ENCODE measurements at places on chromosomes 6 and 20.

DNA sequence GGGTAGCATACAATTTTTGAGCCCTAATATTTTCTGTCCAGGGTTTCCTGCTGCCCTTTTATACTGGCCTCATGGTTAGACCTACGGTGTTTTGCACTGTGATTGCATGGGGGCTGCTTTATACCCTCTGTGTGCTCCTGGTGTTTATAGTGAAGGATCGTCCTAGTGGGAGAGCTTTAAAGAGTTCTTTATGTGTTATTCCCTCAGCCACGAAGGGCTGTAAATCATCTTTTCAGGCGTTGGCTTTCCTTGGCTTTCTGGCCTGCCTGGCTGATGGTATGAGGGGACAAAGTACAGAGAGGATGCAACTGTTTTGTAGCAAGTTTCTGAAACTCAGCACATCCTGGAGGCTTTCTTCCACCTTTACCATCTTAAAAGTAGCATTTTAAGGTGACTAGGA is 464.3 kb downstream of the EPM2A start:
- no peak for DNase-seq

DNA sequence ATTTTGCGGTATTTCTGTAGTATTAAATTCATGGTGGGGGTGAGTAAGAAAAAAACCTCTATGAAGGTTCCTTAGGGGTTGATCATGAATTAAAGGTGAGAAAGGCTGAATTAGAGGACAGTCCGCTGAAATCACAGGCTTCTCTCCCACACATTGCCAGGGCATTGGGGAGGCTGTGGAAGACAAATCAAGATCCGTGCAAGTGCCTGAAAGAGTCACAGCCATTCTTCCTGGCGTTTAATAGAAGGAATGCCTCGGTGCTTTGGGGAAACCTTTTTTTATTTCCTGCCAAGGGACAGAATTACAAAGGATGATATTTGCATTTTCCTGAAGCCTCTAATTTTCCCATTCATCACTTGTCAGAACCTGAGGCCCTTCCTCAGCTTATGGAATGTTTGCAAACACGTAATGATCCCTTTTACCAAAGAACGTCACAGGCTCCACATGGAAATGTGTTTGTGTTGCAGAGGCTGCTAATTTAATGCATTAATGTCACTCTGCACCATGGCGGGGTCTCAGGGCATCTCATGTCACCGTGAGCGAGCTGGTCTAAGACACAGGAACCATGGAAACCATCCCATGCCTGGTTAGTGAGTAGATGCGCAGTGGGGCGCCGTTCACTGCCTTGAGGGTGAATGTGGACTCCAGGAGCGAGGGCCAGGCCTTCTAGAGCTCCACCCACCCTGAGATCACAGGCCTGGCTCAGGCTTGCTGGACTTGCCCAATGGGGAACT is 185.9 kb upstream of the SULF2 start:
- DNase-seq: no peak

- no peak for DNase-seq
These were observed 41.3 kb downstream of the RSPH3 start for GRCh38 chr6:158958504-158959386.

GRCh38 chr6:37638414-37639341 is 59.0 kb downstream of the MDGA1 start:
- no peak for DNase-seq

DNA sequence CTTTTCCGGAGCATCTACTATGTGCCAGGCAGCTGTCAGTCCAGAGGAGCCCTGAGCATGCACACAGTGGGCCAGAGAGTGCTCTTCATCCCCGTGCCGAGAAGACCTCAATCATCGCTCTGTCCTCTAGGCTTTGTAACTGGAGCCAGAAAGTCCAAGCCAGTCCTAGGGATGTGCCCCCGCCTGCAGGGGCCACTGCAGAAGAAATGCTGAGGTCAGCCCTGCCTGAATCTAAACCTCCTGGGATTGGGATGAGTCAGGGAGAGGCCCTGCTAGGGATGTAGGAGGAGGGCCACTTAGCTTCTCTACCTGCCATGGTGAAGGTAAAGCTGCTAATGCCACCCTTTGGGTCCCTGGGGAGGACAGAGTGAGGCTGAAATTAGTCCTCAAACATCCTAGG is 146.8 kb downstream of the CDC5L start:
- DNase-seq: no peak

GRCh38 chr20:35319192-35319870 is 27.1 kb upstream of the FAM83C start:
- DNase-seq: no peak

DNA sequence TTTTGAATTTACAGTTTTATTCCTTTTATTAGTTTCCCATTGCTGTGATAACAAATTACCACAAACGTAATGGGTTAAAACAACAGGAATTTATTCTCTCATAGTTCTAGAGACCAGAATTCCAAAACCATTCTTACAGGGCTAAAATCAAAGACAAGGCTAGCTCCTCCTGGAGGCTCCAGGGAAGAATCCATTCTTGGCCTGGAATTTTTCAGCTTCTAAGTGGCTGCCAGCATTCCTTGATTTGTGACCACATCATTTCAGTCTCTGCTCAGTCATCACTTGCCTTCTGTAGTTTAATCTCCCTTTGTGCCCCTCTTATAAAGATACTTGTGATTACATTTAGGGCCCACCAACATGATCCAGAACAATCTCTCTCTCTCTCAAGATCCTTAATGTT is 897 bp upstream of the SEL1L2 start:
- no peak for DNase-seq

GRCh38 chr6:160750276-160750689 is 48.2 kb downstream of the PLG start:
- no peak for DNase-seq

DNA sequence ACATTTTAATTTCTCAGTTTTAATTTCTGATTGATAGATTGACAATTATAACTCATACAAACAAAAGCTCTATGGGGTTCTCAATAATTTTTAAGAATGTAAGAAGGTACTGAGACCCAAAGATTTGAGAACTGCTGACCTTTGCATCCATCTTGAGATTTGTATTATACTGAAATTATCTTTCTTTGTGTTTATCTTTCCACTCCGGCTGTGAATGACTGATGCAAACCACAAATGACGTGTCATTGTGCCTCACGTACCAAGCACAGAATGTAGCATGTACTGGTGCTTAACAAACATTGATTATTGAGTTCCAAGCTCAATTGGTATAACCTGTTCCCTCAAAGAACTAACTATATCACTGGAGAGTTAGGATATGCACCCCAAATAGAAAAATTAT is 152.1 kb upstream of the SMLR1 start:
- no peak for DNase-seq

DNA sequence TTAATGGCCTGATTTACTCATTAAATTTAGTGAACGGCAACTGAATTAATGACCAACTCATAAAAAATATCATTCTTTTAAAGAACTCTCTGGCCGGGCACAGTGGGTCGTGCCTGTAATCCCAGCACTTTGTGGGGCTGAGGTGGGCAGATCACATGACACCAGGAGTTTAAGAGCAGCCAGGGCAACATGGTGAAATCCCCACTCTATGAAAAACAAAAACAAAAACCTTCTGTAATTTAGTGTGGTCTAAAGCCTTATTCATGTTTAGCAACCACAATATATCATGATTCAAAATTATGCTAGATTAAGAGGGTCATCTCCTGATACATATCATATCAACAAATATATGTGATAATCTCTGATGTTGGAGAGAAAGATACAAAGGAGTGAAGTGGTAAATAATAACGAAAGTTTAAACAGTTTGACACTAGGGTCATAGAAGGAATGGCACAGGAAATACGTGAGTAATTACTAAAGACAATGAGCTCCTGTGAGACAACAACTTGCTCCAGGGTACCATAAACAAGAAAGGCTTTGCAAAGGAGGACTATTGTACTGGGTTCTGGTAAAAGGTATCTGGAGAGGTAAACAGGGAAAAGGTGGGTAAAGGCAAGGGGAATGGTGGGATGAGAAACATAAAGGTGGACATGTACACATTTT is 5.7 kb downstream of the ELOVL4 start:
- no peak for DNase-seq

GRCh38 chr6:499617-500016 is 108.1 kb downstream of the IRF4 start:
- no peak for DNase-seq

Measured in upper lobe of right lung (tissue), 1 donor.